ENCODE measurements at places on chromosomes 1 and 21.

DNA sequence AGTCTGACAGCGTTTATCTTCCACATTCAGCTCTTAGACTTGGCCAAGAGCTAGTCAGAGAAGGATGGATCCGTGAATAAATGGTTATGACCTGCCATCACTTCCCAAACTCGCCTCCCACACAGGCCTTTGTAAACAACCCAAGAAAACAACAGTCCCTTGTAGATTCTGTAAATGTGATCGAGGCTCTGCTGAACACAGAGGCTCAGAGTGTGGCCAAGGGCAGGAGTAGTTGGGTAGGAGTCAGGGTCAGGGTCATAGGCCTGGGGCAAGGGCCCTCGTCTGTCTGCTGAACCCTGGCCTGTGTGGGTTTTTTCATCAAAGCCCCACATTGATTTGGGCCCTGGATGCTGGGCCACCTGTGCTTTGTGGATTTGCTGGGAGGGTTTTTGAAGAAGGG is 32.7 kb downstream of the NCMAP start:
- no peak for DNase-seq

DNA sequence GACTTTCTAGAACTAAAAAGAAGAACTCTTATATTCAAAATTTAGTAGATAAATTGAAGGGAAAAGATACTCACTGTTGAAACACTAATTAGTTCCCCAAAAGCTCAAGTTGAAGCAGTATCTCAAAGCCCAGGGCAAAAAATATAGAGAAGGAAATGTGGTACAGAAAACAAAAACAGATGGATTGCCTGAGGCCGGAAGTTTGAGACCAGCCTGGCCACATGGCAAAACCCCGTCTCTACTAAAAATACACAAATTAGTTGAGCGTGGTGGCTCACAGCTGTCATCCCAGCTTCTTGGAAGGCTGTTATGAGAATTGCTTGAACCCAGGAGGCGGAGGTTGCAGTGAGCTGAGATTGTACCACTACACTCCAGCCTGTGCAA is 36.0 kb downstream of the FAM177B start:
- DNase-seq: peak; percentile 68

- no peak for DNase-seq
Observed at GRCh38 chr1:44154049-44154448, 12.6 kb upstream of the KLF18 start.

GRCh38 chr1:231028682-231029081 is 11.4 kb downstream of the FAM89A start:
- DNase-seq: no peak

- DNase-seq: no peak
Observed at GRCh38 chr21:40438616-40439015, 408.3 kb downstream of the DSCAM start.

DNA sequence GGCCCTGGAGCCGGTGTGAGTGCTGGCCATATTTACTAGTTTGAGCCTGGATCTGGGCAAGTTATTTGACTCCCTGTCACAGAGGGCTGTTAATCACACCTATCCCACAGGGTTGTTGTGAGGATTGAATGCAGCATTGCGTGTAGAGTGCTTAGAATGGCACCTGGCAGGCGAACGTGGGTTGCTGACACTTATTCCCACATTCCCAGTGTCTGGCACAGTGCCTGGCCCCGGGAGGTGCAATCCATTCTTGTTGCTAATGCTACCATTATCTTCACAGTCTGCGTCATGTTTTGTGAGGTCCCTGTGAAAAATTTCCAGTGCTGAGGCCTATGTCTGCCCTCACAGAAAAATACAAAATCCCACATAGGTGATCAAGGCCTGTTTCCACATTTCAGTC is 66.1 kb downstream of the CD2 start:
- DNase-seq: no peak

- DNase-seq: no peak
Observed at GRCh38 chr21:25967901-25968438, 202.6 kb downstream of the APP start.

DNA sequence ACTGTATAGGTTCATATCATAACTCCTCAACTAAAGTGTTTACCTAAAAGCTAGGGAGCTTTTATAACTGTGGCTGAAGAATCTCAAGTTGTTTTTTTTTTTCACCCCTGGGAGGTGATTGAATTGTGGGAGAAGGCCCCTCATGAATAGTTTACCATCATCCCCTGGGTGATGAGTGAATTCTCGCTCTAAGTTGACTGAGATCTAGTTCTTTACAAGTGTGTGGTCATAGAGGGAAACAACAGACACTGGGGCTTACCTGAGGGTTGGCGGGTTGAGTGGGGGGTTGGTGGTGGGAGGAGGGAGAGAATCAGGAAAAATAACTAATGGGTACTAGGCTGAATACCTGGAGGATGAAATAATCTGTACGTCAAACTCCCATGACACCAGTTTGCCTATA is 7.9 kb upstream of the ZSCAN20 start:
- no peak for DNase-seq

DNA sequence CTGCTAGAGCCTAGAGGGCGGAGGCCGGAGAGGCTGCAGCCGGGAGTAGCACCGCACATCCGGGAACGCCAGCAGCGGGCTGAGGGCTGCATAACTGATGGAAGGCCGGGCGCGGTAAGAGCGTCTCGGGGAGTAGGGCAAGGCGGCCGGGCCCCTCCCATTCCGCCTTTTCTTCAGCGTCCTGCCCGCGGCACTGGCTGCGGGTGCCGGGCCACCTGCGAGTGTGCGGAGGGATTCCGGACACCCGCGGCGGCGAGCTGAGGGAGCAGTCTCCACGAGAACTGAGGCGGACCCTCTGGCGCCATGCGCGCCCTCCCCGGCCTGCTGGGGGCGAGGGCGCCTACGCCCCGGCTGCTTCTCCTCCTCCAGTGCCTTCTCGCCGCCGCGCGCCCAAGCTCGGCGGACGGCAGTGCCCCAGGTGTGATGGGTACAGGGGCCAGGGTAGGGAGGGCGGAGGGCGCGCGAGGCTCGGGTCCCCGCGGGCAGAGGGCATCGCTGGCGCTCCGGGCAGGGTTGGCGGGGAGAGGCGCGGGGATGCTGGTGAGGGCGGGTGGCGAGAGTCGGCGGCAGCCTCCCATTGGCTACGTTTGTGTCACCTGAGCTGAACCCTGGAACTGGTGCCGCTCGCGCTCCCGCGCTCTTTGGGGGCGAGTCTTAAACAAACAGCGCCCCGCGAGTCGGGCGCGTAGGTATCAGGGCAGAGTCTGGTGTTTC is 334.4 kb downstream of the SRGAP2C start:
- peak; percentile 79 for DNase-seq

- no peak for DNase-seq
Observed at GRCh38 chr21:40595806-40596205, 251.2 kb downstream of the DSCAM start.

DNA sequence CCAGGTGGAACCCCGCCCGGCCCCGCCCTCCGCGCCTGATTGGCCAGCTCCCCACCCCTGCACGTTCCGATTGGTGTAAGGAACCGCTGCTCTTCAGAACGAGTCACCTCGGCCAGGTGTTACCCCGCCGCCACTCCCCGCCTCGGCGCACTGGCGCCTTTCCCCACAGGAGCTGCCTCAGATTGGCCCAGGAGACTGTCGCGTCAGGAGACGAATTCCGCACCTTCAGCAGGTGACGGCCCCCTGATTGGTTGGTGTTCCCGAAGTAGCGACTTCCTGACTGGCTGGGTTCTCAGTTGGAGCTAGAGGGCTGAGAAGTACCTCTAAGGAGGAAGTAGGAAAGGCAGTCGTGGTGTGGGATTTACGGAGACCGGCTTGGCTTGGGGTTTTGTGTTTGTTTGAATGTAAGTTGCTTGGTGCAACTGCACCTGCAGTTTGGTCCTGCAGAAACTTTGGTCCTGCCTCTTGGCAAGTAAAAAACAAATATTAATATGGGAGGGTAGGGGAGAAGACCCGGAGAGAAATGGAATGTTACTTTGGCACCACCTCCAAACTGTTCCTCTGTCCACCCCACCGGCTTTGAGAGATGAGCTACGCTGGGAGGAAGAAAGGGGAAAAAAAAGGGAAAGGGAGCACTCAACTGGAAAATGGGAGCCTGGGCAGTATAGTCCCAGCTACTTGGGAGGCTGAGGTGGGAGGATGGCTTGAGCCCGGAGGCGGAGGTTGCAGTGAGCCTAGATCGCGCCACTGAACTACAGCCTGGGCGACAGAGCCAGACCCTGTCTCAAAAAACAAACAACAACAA is 415 bp upstream of the F11R start:
- DNase-seq: peak; percentile 92

DNA sequence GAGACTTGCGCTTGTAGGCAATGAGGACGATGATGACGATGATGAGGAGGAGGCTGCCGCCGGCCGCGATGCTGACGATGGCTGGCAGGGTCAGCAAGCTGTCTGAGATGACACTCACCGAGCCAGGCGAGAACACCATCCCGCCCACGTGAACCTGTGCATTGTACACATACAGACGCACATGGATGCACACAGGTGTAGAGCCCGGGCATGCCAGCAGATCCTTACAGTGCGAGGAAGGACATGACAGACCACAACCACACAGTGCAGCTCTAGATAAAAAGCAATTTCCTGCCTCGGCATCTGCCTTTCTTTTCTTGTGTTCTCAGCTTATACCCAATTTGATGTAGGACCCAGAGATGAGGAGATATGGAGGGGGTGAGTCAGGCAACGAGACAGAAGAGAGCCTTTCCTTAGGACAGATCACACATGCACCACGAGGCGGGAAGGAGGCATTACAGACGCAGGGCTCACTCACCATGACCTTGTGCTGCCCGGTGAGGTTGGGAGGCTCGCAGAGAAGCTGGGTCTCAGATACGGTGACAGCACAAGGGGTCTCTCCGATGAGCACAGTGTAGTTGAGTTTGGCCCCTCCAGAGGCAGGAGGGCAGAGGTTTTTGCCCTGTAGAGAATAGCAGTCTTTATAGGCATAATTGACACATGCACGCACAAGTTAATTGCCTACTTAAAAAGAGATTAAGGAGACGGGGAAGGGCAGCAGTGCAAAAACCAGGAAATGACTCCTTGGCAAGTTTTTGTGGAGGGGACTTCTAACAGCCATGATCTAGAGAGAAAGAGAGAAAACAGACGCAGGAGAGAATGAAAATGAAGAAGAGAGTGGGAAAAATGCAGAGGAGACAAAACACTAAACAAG is 133.9 kb upstream of the CD34 start:
- DNase-seq: no peak

DNA sequence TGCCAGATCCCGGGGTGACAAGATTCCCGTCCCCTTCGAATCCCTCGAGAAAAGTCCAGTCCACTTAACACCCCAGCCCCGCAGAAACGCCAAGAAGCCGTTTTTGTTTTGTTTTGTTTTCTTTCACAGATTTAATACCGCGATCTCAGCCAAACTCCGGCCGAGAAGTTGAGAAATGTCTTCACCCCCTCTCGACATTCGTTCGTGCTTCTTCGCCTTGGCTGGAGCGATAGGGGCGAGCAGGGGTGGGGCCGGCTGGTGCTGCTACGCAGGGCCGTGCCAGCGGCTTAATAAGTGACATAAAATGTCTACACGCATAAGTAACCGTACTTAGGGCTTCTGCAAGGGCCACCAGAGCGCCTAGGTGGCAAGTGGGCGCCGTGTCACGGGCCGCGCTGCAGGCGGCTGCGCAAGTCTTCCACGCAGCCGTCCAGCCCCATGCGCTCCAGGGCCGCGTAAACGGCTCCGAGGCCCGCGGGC is 4.9 kb downstream of the TNFRSF25 start:
- no peak for DNase-seq

GRCh38 chr1:236038034-236038433 is 26.9 kb downstream of the NID1 start:
- no peak for DNase-seq

- no peak for DNase-seq
Observed at GRCh38 chr1:33791251-33791650, 72.6 kb upstream of the HMGB4 start.
